ENCODE measurements at places on chromosomes 5 and 9. TPM values are rescaled to one million over a fixed set of nuclear protein-coding genes. Genes with fewer than 3 reads are reported as not detected.

The OTP gene
- total RNA-seq = 6.0 TPM

The IGFBPL1 gene
- total RNA-seq = 2.9 TPM

The ZNF883 gene
- total RNA-seq = 1.7 TPM

The KCNV2 gene
- 1.4 TPM for total RNA-seq

The RFK gene
- total RNA-seq = 14.7 TPM

The CDH9 gene
- 6.5 TPM for total RNA-seq

The CEL gene
- total RNA-seq = not detected

The F2RL1 gene
- total RNA-seq = 3.9 TPM

The AGXT2 gene
- total RNA-seq = 2.2 TPM

The DAPK1 gene
- total RNA-seq = 77.0 TPM

Measured in umbilical cord (tissue), 2 donors.